ENCODE measurements at places on chromosomes 11 and 22.

GRCh38 chr11:69311767-69312385 lies 17.9 kb downstream of the MYEOV start:
- DNase-seq, result no peak

DNA sequence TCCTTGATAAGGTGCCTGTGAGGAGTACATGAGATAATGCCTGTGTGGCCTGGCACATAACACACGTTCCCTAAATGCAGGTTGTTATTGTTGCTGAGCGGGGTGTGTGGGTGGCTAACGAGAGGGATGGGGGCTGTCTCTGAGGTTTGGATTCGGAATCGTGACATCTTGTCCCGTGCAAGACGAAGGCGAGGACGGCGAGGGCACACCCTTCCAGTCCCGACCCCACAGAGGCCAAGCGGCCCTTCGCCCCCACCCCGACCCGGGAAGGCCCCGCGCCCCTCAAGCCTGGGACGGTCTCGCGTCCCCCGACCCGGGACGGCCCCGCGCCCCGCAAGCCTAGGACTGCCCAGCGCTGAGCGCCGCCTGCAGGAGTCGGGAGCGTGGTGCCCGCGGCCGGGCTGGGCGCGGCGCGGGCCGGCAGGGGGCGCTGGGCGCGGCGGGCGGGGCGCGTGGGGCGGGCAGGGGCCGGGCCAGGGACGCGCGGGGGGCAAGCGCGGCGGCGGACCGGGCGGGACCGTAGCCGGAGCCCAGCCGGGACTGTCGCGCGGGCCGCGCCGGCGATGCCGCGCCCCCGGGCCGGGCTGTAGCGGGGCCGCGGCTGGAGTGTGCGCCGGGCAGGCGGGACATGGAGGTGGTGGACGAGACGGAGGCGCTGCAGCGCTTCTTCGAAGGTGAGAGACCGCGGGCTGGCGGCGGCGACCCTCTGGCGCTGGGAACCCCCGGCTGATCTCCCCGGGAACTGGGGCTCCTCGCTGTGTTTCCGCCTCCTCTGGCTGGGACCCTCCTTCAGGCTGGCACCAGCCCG lies at the start of gene MYRF:
Gene MYRF (plus strand): TSS at position 520 of the 808 bp plus-strand sequence. CDS start 109 bp downstream, at position 629.
- peak; percentile 52 for DNase-seq

DNA sequence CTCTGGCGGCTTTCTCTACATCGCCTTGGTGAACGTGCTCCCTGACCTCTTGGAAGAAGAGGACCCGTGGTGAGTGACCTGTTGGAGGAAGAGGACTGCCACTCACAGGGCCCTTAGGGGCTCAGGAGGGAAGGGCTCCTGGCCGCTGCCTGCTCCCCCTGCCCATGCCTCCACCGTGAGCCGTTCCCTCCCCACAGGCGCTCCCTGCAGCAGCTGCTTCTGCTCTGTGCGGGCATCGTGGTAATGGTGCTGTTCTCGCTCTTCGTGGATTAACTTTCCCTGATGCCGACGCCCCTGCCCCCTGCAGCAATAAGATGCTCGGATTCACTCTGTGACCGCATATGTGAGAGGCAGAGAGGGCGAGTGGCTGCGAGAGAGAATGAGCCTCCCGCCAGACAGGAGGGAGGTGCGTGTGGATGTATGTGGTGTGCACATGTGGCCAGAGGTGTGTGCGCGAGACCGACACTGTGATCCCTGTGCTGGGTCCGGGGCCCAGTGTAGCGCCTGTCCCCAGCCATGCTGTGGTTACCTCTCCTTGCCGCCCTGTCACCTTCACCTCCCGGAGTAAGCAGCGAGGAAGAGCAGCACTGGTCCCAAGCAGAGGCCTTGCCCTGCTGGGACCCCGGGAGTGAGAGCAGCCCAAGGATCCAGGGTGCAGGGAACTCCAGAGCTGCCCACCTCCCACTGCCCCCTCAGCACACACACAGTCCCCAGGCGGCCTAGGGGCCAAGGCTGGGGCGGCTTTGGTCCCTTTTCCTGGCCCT lies 6.9 kb downstream of the SLC39A13 start:
- no peak for DNase-seq

DNA sequence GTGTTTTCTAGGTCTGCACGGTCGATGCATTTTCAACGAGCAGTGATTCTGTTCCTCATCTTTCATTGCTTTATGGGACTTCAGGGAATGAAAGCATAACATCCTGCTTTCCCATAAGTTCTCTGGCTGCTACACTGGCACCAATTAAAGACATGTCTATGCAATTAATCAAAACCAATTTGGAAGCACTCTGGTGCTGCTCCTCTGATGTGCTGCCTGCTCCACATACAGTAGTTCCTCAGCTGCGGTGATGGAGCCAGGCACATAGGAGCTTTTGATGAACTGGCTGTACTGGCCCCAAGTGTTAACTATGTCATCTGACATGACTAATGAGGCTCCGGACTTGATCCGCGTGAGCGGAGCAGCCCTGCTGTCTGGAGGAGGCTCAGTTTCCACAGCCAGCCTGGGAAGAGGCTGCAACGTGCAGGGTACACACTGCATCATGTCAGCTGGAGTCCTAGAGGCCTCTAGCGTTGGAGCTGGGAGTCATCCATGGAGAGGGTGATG lies 29.8 kb downstream of the GVQW3 start:
- DNase-seq, result no peak
